ENCODE measurements at places on chromosomes 7 and 10.

- DNase-seq: no peak
Observed at GRCh38 chr7:144629011-144629410, 206.8 kb downstream of the TPK1 start.

- DNase-seq: no peak
Observed at GRCh38 chr10:25170627-25171026, 4.2 kb upstream of the GPR158 start.

GRCh38 chr10:29730969-29731368, 96.2 kb upstream of the SVIL start:
- DNase-seq: no peak

DNA sequence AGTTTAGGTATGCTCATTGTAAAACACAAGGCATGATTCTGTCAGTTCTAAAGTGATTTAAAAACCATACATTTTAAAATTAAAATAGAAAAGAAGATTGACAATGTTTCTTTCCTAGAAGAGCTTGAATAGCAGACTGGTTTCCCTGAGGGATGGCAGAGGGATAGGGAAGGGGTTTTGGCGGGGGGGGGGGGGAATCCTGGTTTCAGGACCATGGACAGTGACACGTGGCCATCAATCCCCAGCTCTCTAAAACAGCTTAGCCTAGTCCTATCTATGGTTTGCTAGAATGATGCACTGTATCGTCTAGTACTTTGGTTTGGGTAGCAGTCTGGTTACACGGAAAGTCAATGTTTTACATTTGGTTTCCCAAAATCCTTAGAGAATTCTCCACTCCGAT, 88.7 kb downstream of the PHYHIPL start:
- DNase-seq: peak; percentile 33

- no peak for DNase-seq
Observed at GRCh38 chr10:114121031-114121430, 53.0 kb downstream of the CCDC186 start.

GRCh38 chr7:21724562-21724961, 181.7 kb downstream of the DNAH11 start:
- no peak for DNase-seq

- no peak for DNase-seq
Observed at GRCh38 chr7:70153933-70154332, 555.7 kb downstream of the AUTS2 start.

DNA sequence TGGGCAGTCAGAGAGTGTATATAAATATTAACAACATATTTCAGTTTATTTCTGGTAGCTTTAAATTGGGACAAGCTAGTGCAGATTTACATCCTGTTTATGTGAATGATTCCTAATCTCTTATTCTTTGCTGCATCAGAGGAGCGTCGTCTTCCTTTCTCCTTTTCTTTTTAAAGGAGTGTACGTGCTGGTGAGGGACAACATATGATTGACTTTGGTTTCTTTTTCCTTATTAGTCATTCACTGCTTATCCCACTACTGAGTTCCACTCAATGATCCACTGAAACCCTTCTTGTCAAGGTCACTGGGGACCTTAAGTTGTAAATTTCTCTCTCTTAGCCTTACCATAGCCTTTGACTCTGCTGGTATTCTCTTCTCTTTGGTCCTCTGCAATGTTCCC, 116.3 kb downstream of the EXOC4 start:
- DNase-seq: no peak

- DNase-seq: no peak
Observed at GRCh38 chr10:43782814-43783213, 134.1 kb upstream of the ZNF32 start.

DNA sequence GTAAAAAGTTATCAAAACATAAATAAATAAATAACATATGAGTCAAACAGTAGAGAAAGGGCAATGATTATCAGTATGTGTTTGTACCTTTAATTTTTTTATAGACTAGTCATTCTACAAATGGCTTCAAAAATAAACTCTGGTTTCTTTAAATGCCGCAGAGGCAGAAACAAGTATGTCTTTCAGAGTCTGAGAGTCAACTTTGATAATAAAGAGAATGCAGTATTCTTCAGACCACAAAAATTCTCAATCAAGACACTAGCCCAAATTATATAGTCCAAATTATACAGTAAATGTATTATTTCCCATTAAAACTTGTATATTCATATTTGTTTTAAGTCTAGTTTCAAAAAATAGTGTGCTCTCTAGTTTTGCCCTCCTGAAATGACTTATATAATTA, 1142.3 kb downstream of the NXPH1 start:
- no peak for DNase-seq

GRCh38 chr10:132551808-132552130, 14.2 kb downstream of the INPP5A start:
- no peak for DNase-seq

- no peak for DNase-seq
Observed at GRCh38 chr7:144454256-144455039, 51.0 kb upstream of the NOBOX start.

- no peak for DNase-seq
Observed at GRCh38 chr10:95793401-95794045, 37.6 kb downstream of the ENTPD1 start.

DNA sequence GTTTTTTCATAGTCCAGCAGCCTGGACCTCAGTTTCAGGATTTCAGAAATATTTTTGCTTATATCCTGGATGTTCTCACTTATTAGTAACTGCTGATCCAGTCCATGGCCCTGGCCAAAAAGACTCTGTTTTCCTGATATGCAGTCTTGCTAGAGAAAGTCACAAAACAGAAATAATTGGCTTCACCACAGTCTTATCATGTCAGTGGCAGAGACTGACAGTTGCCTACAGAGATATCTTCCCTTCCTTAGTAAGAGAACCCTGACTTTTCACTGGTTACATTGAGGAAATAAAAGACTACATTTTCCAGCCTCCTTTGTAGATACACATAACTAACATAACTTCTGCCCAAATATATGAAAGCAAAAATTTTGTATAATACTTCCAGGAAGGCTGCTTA, 56.6 kb downstream of the AHR start:
- DNase-seq: no peak

DNA sequence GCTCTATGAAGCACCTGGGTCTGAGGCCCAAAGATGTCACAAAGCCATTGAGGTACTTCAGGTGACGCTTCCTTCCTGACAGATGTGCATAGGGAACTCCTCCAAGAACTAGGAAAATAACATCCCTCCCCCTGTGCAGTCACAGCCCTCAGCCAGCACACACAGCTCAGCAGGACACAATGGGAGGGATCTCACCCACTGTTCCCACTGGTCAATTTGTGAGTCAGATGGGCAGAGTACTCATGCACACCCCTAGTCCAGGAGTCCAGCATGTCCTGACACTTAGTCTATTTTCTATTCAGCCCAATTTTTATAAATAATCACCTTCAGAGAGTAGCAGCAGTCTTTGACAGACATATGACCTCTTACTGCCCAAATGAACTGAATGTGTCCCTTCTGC, 60.7 kb upstream of the PFKP start:
- DNase-seq: no peak

GRCh38 chr10:127245456-127245855, 49.1 kb upstream of the INSYN2A start:
- DNase-seq: no peak

DNA sequence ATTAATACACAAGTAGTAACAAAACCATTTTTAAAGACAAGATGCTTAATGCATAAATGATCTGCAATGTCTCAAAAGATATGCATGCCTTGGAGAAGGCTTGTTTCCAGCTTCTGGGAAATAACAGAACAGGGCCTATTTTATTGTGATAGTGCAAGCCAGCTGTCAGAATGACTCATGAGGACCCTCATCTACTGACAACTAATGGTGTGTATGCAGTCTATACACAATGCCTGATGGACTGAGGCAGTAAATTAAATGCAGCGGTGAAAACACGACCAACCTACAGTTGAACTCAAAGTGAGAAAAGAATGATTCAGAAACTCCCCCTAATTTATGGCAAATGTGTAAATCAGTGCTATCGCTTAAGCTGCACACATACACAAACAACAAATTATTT, 46.3 kb downstream of the VPS41 start:
- no peak for DNase-seq

DNA sequence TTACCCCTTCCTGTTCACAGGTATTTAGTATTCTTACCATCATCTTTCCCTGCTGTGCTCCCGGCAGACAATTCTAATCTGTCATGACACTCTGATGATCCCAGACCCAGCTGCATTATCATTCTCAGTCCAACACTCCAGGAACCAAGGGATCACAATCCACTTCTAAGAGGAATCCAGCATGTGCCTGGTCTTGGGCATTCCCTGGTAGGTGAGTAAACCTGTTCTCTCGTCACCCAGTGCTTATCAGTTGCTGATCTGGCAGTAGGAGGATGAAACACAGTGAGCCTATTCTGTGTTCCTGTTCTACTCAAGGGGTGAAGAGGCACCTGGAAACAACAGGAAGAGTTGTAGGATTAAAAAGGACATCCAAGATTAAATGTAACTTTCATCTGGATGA, 1.3 kb upstream of the DMBT1 start:
- DNase-seq: peak; percentile 5
